Cardiac muscle cell (in vitro differentiated cells and primary cell): ENCODE measurements at places on chromosomes 3 and 15.

DNA sequence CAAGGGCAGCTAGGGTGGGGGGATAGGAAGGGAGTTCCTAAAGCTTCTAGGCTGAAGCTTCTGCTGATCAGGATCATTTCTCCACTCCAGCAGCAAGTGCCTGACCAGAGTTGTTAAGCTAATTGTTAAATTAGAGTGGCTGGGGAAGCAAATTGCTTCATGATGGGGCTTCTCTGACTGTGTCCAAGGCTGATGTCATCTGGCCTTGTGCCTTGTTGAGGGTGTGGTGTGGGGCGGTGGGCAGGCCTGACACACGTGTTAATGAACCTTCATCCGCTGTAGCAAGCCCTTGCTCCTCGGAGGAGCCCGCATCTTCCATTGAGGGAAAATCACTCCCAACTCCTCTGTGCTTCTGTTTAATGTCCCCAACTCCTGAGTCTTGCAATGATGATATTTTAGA, 84.3 kb upstream of the ROPN1 start:
- DNase-seq, result no peak

DNA sequence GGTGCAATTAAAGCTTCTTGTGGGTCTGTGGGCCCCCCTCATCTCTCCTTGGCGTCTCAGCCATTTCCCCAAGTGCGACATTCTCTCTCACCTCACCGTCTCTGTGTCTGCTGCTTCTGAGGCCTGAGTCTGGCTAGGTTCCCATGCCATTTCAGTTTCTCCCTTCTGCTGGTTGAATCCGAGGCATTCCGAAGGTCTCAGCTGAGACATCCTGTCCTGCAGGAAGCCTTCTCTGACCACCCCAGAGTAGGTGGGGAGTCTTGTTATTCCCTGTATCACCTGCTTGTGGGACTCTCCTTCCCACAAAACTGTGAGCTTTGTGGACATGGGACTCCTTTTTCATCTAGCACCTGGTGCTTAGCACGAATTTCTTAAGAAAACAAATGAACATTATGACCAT, 78.3 kb downstream of the ASB7 start:
- DNase-seq, result no peak

DNA sequence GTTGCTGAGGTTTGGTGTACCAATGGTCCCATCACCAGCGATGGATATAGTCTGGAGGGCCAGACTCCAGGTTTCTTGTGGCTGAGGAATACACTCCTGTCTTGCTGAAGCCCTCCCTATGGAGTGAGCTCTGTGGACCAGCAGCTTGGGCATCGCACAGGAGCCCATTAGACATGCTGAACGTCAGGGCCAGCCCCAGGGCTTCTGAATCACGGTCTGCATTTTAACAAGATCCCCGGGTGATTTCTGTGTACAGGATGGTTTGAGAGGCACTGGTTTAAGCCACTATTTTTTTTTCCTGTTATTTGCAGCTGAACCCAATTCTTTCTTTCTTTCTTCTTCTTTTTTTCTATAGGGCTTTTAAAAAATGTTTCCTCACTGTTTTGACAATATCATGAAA, 69.5 kb upstream of the XCR1 start:
- no peak for DNase-seq

DNA sequence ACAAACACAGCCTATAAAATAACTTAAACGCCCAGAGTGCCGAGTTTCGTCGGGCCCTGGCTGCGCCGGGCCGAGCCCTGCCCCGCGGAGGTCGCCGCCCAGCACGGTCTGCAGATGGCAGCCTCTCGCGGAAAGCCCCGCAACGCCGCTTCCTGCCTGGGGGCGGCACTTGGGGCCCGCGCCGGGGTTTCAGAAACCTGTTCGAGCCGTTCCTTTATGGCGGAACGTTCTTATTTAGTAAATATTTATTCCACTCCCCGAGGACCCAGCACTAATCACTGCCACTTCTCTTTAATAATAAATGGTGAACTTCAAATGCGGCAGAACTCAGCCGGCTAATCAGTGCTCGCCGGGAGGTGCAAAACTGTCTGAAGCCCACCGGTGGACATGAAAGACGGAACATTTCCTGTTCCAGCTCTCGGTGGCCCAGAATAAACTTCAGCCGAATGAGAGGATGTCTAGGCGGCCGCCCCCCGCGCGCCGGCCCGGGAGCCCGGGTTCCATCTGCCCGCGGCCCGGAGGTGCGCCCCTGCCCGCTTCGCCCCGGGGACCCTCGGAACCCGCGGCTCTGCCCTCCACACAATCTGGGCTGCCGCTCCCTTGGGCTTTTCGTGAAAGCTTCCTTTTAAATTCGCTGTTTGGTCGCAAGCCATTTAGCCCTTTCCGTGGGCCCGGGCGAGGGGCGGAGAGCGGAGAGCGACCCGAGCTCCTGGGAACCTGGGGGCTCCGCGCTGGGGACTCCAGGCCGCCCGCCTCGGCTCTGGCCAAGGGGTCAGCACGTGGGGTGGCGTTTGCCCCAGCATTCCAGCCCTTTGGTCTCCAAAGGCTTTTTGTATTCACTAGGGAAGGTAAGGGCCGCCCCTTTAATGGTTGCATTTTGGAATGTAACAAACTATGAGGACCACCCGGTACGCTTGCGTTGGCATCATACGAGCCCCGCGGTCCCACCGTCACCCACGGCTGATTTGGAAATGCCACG, 110.8 kb upstream of the ATP11B start:
- peak; percentile 44 for DNase-seq

GRCh38 chr15:95919460-95919859, 411.0 kb upstream of the NR2F2 start:
- no peak for DNase-seq

- peak; percentile 18 for DNase-seq
Measured at GRCh38 chr3:71646971-71647370, 63.4 kb upstream of the FOXP1 start.

DNA sequence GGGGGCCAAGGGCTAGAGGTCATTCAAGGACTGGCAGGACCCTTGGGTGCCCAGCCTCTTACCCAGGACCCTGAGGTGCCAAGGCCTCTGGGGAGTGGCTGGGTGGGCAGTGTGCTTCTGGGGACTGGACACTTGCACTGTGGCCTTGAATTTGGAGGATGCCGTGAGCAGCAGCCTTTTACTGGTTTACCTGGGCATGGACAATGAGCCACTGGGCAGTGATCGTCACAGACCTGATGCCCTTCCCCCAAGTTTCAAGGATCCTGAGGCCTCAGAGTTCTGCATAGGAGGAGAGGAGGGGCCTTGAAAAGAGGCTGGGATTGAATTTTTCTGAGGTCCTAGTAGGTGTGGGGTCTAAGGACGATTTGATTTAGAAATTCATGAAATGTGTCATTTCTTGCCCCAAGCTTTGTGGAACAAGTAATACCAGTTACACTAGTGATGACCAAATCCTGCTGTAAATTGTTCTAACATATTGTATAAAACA, 146.1 kb upstream of the TPM1 start:
- no peak for DNase-seq

- DNase-seq, result peak; percentile 59
Measured at GRCh38 chr15:28885630-28886430, at the start of gene APBA2. Gene APBA2, plus strand, starts transcription at chr15:28885974. Its CDS starts 167,911 bp downstream, at chr15:29053885.
